SW480 (cell line): ENCODE measurements at places on chromosomes 2 and 18.

DNA sequence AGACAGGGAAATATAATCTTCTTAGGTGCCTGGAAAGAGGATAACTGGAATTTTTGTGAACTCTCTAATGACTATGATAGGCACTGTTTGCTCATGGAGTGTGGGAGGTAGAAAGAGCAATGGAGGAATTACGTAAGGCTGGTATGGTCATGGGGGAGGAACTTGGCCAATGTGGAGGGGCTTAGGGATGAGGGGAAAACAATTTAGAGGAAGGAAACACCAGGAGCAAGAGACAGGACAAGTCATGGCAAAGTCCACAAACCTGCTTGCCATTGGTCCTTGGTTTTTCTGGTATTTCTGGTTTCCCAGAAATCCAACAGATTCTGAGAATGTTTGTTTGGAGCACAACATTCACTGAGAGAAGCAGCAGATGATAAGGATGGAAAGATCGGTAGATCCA, 274.2 kb downstream of the DYSF start:
- no peak for DNase-seq

DNA sequence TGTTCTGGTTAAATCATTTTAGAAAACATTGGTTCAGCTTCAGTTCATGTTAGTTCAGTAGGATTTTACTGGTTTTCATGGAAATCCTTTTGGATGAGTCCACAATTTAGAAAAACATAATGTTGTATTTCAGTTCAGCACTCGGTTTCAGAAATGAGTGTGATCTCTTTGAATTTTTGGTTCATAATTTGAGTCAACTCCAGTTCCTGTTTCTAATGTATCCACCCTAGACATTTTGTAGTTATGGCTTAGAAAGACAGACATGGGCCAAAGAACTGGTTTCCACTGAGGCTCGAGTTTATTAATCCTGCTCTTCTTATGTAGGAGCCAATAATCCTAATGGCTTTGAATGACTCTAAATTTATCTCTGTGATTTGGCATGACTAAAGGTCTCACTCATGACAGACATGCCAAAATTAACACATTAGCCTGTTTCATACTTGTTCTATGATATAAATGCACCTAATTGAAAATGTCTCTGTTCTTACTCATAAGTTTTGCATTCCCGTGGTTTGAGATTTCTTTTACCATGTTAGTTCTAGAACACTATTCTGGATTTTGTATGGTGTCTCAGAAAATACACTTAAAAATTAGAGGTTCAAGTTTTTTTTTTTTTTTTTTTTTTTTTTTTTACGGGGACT, 82.3 kb upstream of the SPRED2 start:
- no peak for DNase-seq

- no peak for DNase-seq
Measured at GRCh38 chr2:237510502-237511217, 23.6 kb downstream of the MLPH start.

DNA sequence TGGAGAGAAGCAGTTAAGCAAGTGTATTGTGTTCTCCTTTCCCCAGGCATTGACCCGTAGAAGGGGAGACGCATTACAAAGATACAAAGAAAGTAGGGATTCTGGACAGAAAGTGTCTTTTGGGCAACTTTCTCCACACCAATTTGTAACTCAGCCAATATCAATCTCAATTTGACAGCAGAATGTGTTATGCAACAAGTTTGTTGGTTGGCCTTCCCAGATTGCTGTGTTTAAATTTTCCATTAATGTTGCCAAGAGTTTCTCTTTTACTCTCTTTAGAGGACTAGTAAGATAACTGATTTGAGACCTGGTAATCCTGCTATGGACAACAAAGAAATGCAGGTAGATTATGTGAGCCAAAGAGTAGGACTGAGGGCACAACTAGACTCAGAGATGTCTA, 279.6 kb downstream of the ZNF804A start:
- no peak for DNase-seq

DNA sequence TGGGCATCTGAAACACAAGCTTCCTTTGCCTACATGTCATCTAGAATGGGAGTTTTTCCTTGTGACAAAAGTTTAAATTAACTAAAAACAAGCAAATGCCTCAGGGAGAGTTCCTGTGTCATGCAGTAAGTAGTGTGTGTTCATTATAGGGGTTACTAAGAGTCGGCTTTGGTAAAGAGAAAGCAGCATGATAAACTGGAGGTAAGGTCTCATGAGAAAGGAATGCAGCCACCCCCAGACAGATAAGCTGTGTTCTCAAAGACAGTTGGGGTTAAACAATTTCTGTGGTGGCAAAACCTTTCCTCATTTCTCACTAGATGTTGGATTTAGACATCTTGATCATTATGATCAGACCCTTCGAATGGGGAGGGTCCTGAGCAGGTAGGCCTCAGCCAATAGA, 129.7 kb downstream of the MAP4K4 start:
- DNase-seq: peak; percentile 84

DNA sequence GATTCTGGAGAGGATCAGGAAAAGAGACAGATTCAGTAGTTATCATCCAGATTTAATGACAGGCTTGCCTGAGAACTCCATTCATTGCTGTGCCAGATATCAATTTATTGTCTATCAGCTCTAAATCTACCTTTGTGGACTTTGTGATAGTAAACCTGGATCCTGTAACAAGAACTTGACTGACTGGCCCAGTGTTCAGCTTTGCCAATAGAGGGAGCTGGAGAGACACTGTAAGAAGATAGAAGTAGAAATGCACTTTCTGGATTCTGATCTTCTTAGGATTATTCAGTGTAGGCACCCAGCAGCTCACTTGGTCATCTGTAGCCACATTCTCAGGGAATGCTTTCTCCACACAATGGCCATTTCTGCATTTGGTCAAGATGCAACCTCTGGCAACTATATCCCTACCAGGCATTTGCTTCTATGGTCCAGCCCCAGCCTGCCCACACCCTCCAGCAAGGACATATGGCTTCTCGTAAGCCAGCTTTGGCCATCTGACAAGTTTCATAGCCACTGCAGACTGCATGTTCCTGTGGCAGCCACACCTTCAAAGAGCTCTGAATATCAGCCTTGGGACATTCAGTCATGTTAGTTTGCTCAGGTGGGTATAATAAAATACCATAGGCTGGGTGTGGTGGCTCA, 6.1 kb upstream of the SERPINB8 start:
- DNase-seq: peak; percentile 42

- DNase-seq: no peak
Measured at GRCh38 chr2:239328351-239329191, 72.2 kb downstream of the HDAC4 start.

DNA sequence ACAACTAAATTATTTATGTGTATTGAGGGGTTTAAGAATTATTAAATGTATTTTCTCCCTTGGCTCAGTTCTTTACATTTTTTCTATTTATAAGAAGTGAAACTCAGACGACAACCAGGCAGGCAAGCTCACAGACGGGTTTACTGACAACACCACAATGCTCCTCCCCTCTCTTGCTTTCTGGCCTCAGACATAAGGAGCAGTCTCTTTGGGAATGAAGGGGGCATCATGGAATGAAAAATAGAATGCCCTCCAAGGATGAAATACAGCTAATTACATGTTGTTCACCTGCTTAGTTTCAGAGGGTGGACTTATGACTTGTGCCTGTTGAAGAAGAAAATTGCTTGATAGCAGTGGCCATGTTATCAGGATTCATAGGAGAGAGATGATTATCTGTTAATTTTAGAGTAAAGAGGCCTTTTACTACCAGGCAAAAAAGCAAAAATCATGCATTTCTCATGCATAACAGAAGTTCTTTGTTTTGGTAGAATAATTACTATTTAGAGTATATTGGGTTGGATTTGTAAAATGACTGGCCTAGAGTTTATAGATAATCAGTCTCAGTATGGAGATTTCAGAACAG, 172.1 kb upstream of the LRRTM1 start:
- no peak for DNase-seq

- peak; percentile 25 for DNase-seq
Measured at GRCh38 chr18:12766986-12767433, 64.2 kb downstream of the PSMG2 start.

DNA sequence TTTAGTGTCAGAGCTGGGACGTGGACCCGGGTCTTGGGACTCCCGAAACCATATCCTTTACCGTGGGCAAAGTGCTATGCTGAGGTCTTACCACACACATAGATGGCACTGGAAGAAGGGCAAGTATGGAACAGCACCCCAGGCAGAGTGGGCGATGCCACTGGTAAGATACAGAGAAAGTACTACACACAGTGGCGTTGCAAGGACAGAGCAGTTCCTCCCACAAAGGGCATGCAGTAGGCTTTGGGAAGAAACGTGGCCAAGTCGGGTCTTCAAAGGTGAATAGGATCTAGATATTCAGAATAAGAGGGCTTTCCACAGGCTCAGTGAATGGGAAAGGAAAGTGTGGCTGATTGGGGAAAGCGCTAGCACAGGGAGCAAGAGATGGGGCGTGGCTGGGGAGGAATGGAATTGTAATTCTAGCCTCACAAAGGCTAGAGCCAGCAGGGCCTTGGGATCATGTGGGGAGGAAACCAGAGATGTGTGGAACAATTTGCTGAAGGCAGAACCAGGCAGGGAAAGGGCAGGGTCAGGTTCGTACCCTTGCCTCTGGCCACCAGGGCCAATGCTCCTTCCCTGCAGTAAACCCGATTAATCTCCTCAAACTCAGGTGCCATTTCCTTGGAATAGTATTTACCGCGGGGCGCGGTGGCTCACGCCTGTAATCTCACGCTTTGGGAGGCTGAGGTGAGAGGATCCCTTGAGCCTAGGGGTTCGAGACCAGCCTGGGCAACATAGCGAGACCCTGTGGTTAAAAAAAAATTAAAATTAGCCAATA, 36.0 kb downstream of the PCBP1 start:
- DNase-seq: peak; percentile 90

DNA sequence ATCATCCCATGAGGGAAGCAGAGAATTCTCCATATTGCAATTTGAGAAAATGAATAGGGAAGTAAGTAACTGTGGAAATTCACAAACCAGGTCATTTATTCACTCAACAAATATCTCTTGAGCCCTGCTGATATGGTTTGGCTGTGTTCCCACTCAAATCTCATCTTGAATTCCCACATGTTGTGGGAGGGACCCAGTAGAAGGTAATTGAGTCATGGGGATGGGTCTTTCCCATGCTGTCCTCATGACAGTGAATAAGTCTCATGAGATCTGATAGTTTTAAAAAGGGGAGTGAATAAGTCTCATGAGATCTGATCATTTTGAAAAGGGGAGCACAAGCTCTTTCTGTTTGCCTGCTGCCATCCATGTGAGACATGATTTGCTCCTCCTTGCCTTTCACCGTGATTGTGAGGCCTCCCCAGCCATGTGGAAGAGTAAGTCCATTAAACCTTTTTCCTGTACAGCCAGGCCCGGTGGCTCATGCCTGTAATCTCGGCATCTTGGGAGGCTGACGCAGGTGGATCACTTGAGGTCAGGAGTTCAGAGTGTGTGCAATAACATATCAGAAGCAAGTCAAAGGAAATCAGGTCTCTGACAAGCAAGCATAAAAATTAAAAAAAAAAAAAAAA, 193.2 kb downstream of the NDUFA10 start:
- no peak for DNase-seq

- DNase-seq: no peak
Measured at GRCh38 chr2:201542291-201542690, 90.8 kb downstream of the STRADB start.

- DNase-seq: no peak
Measured at GRCh38 chr2:10373931-10374330, 71.2 kb downstream of the HPCAL1 start.

DNA sequence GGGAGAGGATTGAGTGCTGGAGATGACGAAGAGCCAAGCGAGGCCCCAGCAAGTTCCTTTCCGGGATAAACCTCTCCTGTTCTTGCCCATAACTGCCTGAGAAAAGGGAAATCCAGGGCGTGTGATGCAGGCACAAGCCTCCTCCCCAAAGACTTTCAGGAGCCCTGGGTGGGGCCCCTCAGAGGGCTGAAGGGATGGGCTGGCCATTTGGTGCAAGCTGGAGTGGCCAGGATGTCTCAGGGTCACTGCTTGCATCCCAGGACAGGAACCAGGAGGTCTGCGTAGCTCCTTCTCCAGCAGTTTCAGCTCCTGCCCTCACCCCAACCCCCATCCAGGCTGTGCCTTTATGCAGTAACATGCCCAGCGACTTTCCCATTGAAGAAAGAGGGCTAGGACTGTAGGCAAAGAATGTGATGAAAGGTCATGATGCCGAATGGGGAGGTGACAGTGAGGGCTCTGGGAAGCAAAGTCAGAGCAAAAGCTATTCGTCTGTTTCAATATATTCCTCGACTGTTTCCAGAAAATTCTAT, 80.2 kb downstream of the PXDN start:
- DNase-seq: no peak

DNA sequence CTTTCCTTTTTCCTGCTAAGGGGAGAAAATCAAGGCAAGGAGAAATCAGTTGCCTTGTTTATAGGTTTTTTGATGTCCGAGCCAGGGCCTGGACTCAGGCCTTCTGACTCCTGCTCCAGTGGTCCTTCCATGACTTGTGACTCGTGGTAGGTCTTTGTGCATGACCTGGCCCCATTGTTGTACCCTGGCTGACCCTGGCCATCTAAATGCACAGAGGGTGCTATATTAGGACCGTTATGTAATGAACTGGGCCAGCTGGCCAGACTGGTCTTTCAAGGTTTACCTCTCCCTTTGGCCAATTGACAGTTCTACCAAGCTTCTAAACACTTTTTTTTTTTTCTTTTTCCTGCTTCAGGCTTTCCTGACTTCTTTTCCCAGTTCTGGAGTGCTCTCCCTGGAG, 81.1 kb downstream of the SETBP1 start:
- DNase-seq: no peak

DNA sequence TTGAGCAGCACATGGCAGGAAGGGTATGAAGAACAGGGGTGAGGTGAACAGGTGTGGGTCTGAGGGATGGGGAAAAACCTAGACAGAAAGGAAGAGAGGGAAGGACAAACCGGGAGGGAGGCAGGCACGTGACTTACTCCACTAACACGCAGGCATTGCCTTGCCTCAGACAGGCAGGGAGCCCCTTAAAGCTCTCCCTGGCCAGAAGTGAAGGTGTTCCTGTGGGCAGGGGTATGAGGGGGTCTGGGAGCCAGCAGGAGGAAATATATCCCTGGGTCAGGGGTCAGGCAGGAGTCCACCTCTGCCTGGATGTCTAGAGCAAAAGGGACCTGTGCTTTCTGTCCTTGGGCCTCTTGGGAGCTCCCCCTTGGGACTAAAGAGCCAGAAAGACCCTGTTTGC, 135.3 kb upstream of the EPAS1 start:
- no peak for DNase-seq

GRCh38 chr2:73987948-73988700, 3.4 kb downstream of the TET3 start:
- DNase-seq: no peak

- no peak for DNase-seq
Measured at GRCh38 chr2:37325625-37326071, 1.0 kb upstream of the PRKD3 start.

DNA sequence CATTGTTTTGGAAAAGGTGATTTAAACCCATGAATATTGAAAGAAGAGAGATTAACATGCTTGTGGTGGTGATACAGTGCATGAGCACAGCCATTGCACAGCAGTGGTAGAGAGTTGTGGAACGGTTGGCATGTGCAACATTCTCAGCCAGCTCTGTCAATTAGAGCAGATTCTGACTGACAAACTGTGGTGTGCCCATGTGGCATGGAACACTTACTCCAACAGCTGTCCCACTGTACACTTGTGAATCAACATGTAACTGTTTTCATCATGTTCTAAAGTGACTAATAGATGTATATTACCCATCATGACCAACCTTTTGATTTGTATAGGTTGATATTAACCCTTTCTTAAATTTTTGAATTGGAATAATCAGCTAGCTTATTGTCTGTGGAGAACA, 55.6 kb downstream of the PKP4 start:
- DNase-seq: no peak
